Stimulated activated CD8-positive, alpha-beta memory T cell treated with anti-CD3 and anti-CD28 coated beads, Interleukin-2, amount 100 ng/mL, for 1 hour (primary cell): ENCODE measurements at places on chromosomes 6 and 20.

DNA sequence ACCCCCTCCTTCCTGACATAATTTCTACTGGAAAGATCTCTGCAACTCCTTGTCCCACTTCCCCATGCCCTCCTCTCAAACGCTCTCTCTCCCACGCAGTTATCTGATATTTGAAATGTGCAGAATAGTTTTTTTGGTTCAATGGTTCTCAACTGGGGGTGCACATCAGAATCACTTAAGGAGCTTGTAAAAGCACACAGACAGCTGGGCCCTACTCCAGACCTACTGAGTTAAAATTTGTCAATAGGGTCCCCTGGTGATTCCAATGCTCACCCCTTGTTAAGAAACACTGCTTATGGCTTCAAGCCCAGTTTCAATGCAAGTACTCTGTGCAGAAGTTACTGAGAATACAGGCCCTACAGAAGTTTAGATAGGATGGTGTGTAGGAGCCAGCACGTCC is 45.2 kb upstream of the KCNK16 start:
- DNase-seq, result no peak

DNA sequence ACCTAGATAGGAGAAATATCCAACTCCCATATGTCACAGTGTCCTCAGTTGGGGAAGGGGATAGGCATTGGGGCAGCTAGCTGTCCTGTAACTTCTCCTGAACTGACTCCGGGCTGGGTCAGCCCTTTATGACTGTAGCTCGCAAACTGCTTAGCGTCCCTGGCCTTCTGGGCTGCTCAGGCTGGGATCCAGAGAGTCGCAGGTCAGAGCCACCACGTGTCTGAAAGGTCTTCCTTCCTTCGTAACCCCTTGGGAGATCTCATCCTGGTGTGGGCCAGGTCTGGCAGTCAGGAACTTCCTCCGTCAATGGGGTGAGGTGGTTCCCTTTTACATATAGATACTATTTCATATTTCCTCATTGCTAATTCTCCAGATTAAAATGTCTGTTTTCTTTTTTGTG is 28.8 kb upstream of the HINT3 start:
- no peak for DNase-seq

DNA sequence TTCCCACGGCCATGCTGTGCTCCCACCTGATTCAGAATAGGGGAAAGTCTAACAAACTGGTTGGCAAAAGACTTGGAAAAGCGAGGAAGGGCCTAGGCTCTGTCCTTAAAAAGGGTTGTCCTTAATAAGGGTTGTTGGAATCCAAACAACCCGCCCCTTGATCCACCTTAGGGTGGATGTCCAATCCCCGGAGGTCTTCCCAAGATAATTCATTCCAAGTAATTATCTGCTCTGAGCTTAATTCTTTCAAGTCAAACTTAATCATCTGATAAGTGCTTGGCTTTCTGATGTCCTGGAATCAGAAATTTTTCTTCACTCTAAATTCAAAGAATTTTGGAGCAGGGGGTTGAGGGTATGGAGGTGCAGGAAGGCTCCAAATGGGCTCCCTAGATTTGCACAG is at the start of gene KHDC1L:
TSS of gene KHDC1L (minus strand) at position 101 of the 400 bp plus-strand sequence. CDS start at position 13, 88 bp downstream.
- no peak for DNase-seq

GRCh38 chr6:71045296-71045695 is 88.4 kb upstream of the B3GAT2 start:
- no peak for DNase-seq

GRCh38 chr6:123945386-123945785 is 141.7 kb downstream of the NKAIN2 start:
- no peak for DNase-seq

- no peak for DNase-seq
Measured at GRCh38 chr6:33197431-33198048, 2.9 kb downstream of the RXRB start.
